Right ventricle myocardium inferior (tissue), 1 donor: ENCODE measurements at places on chromosomes 5 and 9. TPM values are rescaled to one million over a fixed set of nuclear protein-coding genes. Genes with fewer than 3 reads are reported as not detected.

The ZNF354C gene
- total RNA-seq = 4.7 TPM

The PKN3 gene
- total RNA-seq = 8.5 TPM

DNA sequence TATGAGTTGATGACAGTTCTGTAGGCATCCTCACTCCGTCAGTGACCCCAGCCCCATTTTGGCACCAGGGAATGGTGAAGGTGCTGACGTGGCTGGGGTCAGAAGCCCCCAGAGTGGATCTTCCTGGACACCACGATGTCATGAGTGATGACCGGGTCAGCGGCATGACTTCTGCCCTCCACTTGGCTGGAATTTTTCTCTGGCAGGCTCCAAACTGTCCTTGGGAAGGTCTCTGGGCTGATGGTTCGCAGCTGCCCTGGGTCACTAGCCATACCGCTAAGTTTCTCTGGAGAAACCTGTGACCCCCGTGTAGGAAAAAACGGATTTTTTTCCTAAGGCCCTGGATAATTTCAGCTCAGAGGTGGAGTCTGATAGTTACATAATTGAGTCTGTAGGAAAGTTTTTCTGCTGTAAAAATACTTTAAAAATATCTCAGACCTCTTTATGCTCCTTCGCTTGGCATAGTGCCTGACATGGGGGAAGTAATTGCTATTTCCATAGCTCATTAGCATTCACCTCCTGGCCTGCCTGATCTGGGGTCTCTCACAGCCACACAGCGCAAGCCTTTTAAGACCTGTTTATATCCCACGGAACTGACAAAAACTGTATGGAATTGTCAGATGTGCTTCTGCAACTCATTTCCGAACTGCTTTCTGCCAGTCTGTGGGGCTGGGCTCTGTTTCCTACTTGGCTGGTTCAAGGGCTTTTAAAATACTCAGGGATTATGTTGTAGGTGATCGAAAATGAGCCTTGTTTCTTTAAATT lies 69.2 kb downstream of the ANGPTL2 start:
- DNase-seq = peak; percentile 54

The SMIM33 gene
- not detected for total RNA-seq

GRCh38 chr5:50328193-50328729 lies 112.8 kb downstream of the EMB start:
- no peak for DNase-seq

The TXNDC8 gene
- total RNA-seq = not detected

The PARP8 gene
- total RNA-seq = 7.7 TPM

DNA sequence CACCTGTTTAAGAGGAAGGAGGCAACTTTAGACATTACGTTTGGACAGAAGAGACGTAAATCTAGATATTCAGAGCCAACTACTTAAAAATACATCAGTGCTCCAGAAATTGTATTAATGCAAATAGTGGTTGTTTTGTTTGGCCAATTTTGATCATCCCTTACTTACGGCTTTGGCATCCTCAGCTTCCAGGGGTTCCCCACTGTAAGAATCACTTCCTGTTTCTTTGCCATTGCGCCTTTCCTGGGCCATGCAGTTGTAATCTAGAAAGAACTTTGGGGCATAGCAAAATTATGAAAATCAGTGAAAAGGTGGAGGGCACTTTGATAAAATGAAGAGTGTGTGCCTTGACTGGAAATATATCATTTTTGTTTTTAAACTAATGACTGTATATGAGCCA lies 537.2 kb upstream of the TLE4 start:
- no peak for DNase-seq

The IL13 gene
- total RNA-seq = not detected

The CDX1 gene
- not detected for total RNA-seq

The EGFLAM gene
- 8.8 TPM for total RNA-seq

DNA sequence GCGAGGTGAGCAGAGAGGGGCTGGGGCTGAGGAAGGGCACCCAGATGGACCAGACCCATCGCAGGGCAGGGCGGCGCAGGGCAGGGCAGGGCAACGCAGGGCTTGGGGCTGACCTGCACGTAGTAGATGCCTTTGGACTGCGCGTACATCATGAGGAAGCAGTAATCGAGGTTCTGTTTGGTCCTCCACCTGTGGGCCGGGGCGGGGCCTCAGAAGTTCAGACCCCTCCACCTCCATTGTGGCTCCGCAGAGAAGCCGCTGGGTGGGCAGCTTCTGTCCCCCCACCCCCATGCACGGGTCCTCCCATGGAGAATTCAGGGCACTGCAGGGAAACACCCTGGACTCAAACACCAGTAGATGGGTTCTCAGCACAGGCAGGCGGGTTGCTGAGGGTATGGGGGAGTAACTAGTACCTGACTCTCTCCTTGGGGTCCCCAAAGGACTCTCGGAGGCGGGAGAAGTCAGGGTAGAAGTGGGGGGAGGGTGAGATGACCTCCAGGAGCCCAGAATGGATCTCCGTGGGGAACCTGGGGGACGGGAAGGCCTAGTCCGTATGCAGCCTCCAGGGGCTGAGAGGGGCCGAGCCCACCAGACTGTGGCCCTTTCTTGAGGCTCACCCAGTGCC lies 6.4 kb downstream of the LTC4S start:
- DNase-seq = no peak
